Omental fat pad (tissue), 4 donors: ENCODE measurements at places on chromosomes 5 and 9. TPM values are rescaled to one million over a fixed set of nuclear protein-coding genes. Genes with fewer than 3 reads are reported as not detected.

The CDO1 gene
- total RNA-seq: 207 TPM

The PTGES gene
- total RNA-seq: 6.5 TPM

The AGPAT2 gene
- 391 TPM for total RNA-seq

The SGCD gene
- total RNA-seq: 1.1 TPM

The LRRTM2 gene
- 0.60 TPM for total RNA-seq

The FGF18 gene
- 2.3 TPM for total RNA-seq

The CATSPER3 gene
- 0.48 TPM for total RNA-seq

The PCDHGC3 gene
- 35.1 TPM for total RNA-seq

The ZNF169 gene
- 12.1 TPM for total RNA-seq

The ADAMTS6 gene
- total RNA-seq: 2.8 TPM

The HK3 gene
- total RNA-seq: 61.6 TPM

The CDC20B gene
- not detected for total RNA-seq

The DHX29 gene
- total RNA-seq: 23.8 TPM

The STKLD1 gene
- not detected for total RNA-seq

The SLC27A6 gene
- total RNA-seq: not detected

The TAF11L10 gene
- total RNA-seq: not detected

The NINJ1 gene
- 115 TPM for total RNA-seq

The MARVELD2 gene
- 0.63 TPM for total RNA-seq

The SNCAIP gene
- total RNA-seq: 36.3 TPM

The HMGXB3 gene
- total RNA-seq: 63.8 TPM

The SOWAHA gene
- total RNA-seq: not detected

The IL13 gene
- total RNA-seq: not detected

The SLC36A1 gene
- 20.3 TPM for total RNA-seq

The THBS4 gene
- total RNA-seq: 78.7 TPM

The PFN3 gene
- total RNA-seq: not detected

The PCDHGB5 gene
- 8.5 TPM for total RNA-seq

The QRFP gene
- total RNA-seq: not detected

The BTNL3 gene
- total RNA-seq: 0.50 TPM

The PCDHA9 gene
- 0.56 TPM for total RNA-seq

The EQTN gene
- not detected for total RNA-seq

The KIAA0825 gene
- total RNA-seq: 2.5 TPM

The DDX4 gene
- not detected for total RNA-seq

The MAPKAP1 gene
- total RNA-seq: 72.8 TPM

The DIPK1B gene
- 8.0 TPM for total RNA-seq

The CARD9 gene
- total RNA-seq: 6.7 TPM

The BARHL1 gene
- total RNA-seq: not detected

The PHF24 gene
- 0.28 TPM for total RNA-seq

The ERAP2 gene
- 15.5 TPM for total RNA-seq

The GCNT4 gene
- 0.74 TPM for total RNA-seq

The TAF11L9 gene
- not detected for total RNA-seq
